ENCODE measurements at places on chromosomes 5 and 9. TPM values are rescaled to one million over a fixed set of nuclear protein-coding genes. Genes with fewer than 3 reads are reported as not detected.
A peak's percentile ranks its signal among the peaks of the same experiment; 100 is the strongest.

GRCh38 chr5:138338411-138339090 lies 485 bp downstream of the FAM53C start:
- no peak for DNase-seq

GRCh38 chr5:96984506-96985192 lies 48.8 kb downstream of the LNPEP start:
- no peak for DNase-seq

- no peak for DNase-seq
Measured at GRCh38 chr9:37994639-37995347, 74.2 kb downstream of the SHB start.

GRCh38 chr9:91255327-91255726 lies 106.4 kb downstream of the AUH start:
- DNase-seq = no peak

- no peak for DNase-seq
Measured at GRCh38 chr9:113185271-113185670, 34.5 kb downstream of the SLC31A2 start.

DNA sequence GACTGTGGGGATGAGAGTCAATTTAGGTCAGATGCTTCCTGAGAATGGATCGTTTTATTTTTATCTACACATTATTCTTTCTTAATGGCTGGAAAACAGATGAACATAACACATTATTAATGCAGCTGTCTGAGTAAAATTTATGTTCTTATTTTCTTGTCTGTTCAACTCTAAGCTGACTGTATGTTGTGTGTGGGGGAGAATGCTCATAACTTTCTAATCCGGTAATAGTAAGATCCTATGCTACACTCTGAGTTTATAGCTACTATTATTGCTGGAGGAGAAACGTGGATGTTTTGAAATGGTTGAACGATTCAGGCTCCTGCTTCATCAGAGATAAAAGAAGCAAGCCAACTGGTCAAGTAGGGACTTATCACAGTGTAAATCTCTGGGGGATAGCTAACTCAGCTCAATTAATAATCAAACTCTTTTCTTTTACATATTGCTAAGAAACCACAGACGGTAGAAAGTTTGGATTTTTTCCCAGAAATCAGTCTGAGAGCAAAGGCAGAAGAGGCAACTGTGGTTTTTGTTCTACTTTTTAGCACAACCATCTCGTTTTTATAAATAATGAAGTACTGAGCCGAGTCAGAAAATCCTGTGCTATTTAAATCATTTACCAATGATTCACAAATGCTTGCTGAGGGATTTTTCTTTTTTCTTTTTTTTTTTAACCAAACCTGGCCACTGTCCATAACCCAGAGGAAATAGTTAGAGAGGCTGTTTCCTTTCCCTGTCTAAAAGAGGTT lies 265.0 kb upstream of the FAM174A start:
- DNase-seq = no peak

- no peak for DNase-seq
Measured at GRCh38 chr5:53438486-53439472, 41.6 kb upstream of the FST start.

Gene TICAM2
- not detected for total RNA-seq

- no peak for DNase-seq
Measured at GRCh38 chr5:1175801-1176472, 25.5 kb upstream of the SLC6A19 start.

DNA sequence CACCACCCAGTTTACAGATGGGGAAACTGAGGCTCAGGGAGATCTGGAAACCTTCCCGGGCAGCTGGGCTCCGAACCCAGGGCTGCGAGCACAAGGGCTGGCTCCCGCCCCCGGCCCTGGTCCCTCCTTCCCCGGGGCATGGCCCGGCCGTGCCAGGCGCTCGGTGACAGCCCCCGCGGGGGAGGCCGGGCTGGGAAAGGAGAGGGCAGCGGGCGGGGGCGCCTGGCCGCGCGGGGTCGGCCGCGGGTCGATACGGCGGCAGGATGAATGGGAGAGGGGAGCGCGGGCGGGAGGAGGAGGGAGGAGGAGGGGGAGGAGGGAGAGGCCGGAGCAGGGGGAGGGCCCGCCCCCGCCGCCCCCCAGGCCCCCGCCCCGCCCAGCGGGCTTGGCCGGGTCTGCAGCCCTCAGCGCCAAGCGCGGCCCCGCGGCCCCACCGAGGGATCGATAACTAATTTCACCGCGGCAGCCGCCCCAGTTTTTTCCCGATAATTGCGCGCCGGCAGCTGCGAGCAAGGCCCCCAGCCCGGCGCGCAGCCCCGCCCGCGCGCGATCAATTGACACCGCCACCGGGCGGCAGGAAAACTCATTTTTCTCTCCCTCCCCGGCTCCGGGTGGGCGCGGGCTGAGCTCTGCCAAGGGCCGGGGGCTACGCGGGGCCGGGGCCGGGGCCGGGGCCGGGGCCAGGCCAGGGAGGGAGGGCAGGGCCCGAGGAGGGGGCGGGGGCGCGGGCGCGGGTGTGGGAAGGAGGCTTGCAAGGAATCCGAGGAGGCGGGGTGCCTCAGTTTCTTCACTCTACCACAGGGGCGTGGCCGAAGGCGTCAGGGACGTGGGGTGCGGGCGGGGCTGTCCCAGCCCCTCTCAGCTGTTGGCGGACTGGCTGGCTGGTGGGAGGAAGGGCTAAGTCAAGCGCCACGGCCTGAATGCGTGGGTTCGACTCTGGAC lies 52.1 kb downstream of the C9orf50 start:
- no peak for DNase-seq

Gene REEP5
- total RNA-seq = 61.3 TPM

DNA sequence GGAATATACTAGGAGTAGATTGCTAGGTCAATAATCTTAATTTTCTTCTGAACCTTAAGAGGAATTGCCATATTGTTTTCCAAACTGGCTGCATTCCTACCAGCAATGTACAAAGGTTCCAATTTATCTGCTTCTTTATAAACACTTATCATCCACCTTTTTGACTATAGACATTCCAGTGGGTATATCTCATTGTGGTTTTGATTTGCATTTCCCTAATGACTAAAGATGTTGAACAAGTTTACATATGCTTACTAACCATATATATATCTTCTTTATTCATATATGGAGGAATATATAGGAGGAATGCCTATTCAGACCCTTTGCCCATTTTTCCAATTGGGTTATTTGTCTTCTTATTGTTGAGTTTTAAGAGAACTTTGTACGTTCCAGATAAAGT lies 7.6 kb downstream of the DNAJC18 start:
- DNase-seq = no peak

DNA sequence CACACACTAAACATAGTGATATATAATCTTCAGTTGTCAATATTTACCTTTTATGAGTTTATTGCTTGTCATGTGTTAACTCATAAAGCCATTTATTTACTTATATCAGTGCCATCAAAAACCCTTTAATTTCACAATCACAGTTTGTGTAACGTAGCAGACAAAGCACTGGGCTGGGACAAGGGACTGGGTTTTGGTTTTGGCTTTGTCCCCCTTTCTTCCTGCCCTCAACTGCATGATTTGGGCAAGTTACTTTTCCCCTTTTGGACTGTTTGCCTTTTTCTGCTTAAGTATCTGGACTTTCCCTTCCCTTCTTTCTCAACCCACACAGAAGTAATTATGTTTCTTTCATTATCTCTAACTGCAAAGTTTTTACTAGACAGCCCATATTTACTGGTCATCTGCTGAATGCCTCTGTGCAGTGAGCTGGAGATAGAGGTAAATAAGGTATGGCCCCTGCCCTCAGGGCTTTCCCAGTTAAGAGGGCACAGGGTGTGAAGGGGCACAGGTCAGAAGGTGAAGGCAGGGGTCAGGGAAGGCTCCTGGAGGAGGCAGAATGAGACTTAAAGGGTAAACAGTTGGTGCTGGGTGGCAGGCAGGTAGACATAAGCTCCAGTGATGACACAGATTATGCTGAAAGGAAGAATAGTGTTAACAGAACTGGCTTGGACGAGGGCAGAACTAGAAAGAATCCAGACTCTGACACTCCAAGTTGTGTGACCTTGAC lies 14.8 kb upstream of the NR3C1 start:
- no peak for DNase-seq

Gene OR1J1
- not detected for total RNA-seq

Gene CDC25C
- total RNA-seq = 21.5 TPM

GRCh38 chr9:90441814-90442213 lies 200.8 kb downstream of the DIRAS2 start:
- DNase-seq = no peak

- DNase-seq = no peak
Measured at GRCh38 chr9:4515958-4516375, 25.7 kb downstream of the SLC1A1 start.

GRCh38 chr9:108093773-108094675 lies 604.5 kb upstream of the KLF4 start:
- DNase-seq = peak; percentile 1

Gene FAM169A
- total RNA-seq = 15.8 TPM

Measured in NCI-H460 (cell line).